ENCODE measurements at places on chromosomes 2 and 18. TPM values are rescaled to one million over a fixed set of nuclear protein-coding genes. Genes with fewer than 3 reads are reported as not detected.

DNA sequence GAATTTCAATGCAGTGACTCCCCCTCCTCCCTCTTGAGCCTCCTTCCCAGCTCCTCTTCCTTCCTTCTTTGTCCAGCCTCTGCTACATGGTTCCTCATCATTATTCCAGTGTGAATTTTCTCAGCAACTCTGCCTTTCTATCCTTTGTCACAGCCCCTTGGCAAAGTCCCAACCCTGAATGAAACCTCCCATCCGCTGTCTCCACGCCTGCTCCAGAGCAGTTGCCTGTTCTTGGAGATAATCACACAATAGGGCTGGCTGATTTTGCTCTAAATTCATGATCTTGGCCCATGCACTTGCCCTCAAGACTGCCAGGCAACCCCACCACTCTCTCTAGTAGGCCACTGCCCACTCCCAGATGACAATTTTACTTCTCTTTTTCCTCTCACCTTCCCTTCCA lies 61.4 kb downstream of the BCL2L11 start:
- no peak for DNase-seq

DNA sequence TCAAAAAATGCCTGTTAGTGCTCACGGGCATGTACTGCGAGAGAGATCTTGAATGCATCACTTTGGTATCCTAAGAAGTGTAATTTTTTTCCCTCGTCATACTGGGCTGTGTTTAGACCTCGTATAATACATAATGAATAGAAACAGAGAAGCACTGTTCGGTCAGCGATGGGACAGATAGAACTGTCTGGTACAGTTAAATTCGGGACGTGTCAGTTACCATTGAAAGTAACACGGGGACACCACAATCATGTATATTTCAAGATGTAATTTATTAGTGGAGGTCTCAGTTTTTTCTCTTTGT lies 1.8 kb downstream of the PKP4 start:
- DNase-seq, result no peak

- no peak for DNase-seq
Measured at GRCh38 chr2:176832086-176832485, 380.5 kb upstream of the HNRNPA3 start.

DNA sequence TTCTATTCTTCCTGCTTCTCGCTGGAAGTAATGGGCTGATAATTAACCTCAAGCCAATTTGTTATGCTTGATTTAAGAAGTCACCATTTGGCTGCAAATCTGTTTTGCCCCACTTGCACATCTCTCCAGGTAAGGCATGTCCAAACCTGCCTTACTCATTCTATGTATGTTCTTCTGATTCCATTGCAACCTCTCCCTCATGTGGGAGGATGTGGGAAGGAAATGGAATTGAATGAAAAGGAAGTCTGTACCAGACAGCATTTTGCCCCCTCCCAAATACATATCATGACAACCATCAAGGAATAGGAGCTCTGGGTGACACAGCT lies 131.7 kb downstream of the NRP2 start:
- no peak for DNase-seq

GRCh38 chr2:113234721-113235346 lies 43.9 kb downstream of the PAX8 start:
- no peak for DNase-seq

- no peak for DNase-seq
Measured at GRCh38 chr18:44579745-44580144, 100.9 kb upstream of the SETBP1 start.

GRCh38 chr2:213863541-213863940 lies 547.3 kb upstream of the VWC2L start:
- no peak for DNase-seq

- DNase-seq, result no peak
Measured at GRCh38 chr2:197013098-197013497, 86.6 kb upstream of the PGAP1 start.

DNA sequence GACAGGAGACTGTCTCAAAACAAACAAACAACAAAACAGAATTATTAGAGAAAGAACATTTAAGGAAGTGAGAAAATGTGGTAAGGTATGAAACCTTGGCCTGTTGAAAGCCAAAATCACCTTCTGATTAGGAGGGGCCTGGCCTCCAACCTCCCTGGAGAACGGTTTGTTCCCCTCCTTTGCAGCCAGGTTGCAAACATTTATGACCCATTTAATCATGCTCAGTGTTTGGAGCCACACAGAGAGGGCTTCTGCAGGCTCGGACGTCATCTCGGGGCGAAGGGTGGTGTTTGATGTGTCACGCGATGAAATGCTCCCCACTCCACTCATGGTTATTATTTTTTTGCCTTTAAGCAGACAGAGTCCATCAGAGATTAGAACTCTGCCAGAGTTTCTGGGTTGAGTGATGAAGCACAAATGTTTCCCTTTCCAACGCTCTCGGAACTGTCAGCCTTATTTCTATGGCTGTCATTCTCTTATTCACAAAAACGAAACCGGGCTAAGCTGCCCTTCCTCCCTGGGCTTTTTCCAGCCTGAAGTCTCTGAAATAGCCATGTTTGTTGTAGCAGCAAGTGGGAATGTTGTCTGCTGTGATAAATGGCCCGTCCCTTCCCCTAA lies 33.6 kb upstream of the ROCK2 start:
- no peak for DNase-seq

GRCh38 chr18:61628085-61628484 lies 264.7 kb downstream of the RNF152 start:
- DNase-seq, result no peak

GRCh38 chr2:39925312-39925711 lies 146.3 kb upstream of the THUMPD2 start:
- DNase-seq, result no peak

GRCh38 chr2:33673937-33674336 lies 74.8 kb upstream of the FAM98A start:
- DNase-seq, result no peak

DNA sequence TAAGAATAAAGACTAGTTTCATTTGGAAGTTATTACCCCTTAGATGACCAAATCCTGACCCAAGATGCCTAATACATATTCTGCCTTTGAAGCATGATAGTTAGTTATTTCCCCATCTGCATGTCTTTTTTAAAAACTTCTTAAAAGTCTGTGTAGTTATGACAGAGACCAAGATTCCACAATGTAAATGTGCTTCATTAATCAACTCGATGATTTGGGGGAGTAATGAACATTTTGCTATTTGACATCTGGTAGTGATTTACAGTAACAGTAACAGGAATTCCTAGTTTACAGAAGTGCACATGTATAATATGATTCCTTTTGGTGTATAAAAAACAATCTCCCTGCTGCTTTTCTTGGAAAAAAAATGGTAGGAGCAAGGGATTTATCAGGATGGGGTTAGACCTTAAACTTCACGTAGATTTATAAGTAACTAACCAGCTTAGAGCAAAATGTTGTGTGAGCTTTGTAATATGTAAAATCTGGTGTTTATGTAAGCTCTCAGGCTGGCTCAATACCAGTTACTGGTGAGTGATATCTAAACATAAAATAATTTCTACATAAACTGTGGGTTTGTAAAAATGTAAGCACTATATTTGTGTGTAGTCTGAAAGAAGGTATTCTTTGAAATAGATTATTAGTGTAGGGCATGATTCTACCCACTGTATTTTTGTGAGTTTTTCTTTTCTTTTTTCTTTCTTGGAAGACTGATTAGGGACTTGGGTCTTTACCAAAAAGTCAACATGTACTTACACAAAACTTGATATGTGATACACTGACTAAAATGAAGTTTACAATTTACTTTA lies 641.6 kb downstream of the EPHA4 start:
- no peak for DNase-seq

- DNase-seq, result no peak
Measured at GRCh38 chr2:20135631-20136050, 84.2 kb upstream of the LAPTM4A start.

DNA sequence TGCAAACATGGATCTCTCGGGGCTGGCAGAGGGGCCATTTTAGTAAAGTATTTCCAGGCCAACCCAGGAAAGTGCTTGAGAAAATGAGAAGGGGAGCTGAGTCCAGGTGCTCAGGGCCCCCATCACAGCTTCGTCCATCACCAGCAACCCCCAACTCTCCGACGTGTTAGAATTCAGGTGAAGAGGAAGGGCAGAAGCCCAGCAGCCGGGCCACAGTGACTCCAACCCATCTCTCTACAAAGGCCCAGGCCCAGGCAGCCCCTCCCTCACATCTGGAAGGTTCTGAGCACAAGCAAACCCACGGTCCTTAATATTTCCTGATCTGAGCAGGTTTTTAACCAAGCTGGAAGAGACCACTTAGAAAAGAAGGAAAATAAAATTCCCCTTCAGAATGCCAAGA lies 34.7 kb upstream of the COL6A3 start:
- no peak for DNase-seq

GRCh38 chr2:197869501-197870111 lies 65.2 kb downstream of the PLCL1 start:
- no peak for DNase-seq

Gene GCG
- total RNA-seq, result not detected

Gene CCNT2
- total RNA-seq, result 34.6 TPM

Gene RPS27A
- total RNA-seq, result 963 TPM

Gene IGFBP2
- total RNA-seq, result 82.7 TPM

Gene RUFY4
- total RNA-seq, result not detected

Gene CAVIN2
- total RNA-seq, result 50.6 TPM

Gene IL36RN
- total RNA-seq, result 0.25 TPM

Gene LDLRAD4
- total RNA-seq, result 24.3 TPM

Gene ATG16L1
- 29.2 TPM for total RNA-seq

Gene GPR155
- 6.6 TPM for total RNA-seq

Gene GALNT14
- total RNA-seq, result 1.7 TPM

Gene CAPN14
- 4.7 TPM for total RNA-seq

Gene RIT2
- not detected for total RNA-seq

Gene MEP1B
- total RNA-seq, result not detected

Gene AKAIN1
- total RNA-seq, result not detected
